ENCODE measurements at places on chromosomes 4 and X.

- peak; percentile 38 for DNase-seq
These were observed 200.3 kb downstream of the PDGFC start for GRCh38 chr4:156771171-156771837.

GRCh38 chr4:24793219-24794005, 2.0 kb upstream of the SOD3 start:
- no peak for DNase-seq

- DNase-seq = no peak
These were observed at the start of gene KIT for GRCh38 chr4:54657551-54658251. Gene KIT (plus strand): TSS chr4:54657957. CDS start chr4:54658015, 58 bp downstream.

- peak; percentile 25 for DNase-seq
These were observed 183.5 kb upstream of the GALNTL6 start for GRCh38 chr4:171629737-171630136.

DNA sequence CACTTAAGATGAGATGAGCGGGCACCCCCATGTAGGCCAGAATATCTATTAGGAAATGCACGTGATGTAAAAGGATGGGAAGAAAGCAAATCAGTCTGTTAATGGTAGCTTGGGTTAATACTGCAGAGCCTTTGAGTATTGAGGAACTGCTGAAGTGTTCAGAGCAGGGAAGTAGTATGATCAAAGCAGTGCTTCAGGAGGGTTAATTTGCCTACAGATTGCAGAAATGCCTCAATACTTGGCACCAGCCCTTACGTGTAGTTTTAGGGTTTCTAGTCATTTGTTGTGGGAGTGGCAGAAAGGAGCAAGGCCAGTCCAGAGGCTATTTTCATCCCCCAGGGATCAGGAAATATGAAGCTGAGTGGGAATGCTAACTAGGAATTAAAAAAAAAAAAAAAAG, 19.7 kb downstream of the ZFX start:
- no peak for DNase-seq

GRCh38 chr4:54568184-54568583, 89.6 kb upstream of the KIT start:
- DNase-seq = no peak
